ENCODE measurements at places on chromosomes 2 and 18. TPM values are rescaled to one million over a fixed set of nuclear protein-coding genes. Genes with fewer than 3 reads are reported as not detected.

GRCh38 chr2:9983401-9984216, 32.1 kb downstream of the GRHL1 start:
- DNase-seq = no peak

DNA sequence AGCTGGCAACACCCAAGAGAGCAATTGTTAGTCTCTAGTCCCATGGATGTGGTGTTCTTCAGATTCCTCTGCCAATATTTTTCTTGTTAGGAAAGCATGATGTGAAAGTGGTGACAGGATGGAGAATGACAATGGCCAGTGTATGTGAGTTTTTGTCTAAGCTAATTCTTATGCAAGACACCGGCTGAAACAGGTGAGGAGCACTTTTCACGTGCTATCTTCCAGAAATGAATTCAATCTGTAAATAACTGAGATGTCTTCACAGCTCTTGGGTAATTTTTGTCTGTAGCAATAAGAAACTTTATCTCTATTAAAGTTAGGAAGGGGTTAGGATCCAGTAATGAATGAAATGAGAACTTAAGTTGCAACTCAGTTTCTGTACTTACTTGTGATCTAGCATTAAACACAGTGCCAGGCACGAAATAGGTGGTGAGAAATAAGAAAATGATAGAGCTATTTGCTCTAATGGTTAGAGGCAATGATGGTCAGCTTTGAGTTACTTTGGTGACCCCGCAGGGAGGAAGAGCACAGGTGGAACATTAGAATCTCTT, 676 bp upstream of the AGPS start:
- no peak for DNase-seq

DNA sequence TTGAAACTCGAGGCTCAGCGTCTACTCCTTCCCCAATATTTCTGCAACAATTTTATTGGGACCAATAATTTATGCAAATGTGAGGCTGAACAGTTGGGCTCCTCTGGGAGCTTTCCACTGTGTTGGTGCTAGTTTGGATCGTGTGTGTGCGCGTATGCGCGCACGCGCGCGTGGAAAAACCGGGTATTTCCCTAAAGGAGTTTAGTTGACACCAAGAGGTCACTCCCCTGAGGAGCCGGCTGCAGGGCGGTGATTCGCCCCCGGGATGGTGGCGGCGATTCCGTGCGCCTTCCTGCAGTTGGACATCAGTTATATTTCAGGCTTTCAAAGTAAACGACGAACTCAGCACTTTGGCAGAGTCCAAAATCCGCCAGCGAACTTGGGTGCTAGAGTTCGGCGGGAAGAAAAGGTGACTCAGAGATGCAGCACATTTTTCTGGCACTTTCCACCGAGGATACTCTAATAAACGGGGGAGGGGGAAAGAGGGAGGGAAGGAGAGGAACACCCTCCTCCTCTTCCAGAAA, 186.5 kb upstream of the FANCL start:
- no peak for DNase-seq

DNA sequence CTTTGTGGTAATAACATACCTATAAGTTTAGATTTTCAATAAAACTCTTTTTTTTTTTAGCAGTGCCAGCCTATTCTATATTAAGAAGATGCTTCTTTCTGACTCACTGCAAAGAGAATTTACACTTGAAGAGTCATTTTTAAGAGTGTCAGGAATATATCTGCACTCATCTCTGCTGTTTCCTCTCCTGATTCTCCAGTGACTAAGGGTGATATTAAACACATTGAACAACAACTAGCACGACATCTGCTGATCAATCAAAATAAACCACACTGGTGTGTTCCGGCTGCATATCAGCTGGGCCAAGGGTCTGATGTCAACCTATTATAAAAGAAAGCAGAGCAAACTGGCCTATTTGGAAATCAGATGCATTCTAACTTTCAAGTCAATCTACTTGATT, 15.0 kb downstream of the RAB27B start:
- DNase-seq = no peak

DNA sequence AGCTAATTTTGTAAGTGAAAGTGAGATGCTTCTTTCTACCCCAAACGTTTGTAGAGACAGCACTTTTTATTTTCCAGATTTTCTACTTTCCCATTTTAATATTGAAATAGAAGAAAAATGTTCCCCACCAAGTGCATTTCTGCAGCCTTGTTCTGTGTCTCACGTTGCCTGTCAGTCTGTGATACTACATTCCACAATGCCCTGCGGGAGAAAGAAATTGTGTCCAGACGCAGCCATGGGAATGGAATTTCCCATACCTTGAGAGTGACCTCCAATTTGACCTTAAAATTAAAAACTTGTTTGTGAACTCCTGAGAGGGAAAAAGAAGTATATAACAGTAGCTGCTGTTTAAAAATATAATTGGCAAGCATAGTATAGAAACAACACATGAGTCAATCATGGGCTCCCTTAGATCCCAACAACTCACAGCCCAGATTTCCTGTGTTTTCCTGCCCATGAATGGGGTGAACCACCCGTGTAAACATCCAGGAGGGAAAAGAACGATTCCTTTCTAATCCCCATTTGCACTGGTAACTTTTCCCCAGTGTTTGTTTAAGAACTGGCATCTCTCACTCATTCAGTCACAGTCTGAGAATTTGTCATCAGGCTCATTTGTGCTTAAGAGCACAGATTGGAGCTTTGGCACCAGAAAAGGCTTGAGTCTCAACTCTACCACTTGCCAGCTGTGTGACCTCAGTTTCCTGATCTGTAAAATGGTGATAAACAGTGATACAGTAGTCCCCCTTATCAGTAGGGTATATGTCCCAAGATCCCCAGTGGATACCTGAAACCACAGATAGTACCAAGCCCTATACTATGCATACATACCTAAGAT, 166.1 kb upstream of the ZNF521 start:
- DNase-seq = no peak

DNA sequence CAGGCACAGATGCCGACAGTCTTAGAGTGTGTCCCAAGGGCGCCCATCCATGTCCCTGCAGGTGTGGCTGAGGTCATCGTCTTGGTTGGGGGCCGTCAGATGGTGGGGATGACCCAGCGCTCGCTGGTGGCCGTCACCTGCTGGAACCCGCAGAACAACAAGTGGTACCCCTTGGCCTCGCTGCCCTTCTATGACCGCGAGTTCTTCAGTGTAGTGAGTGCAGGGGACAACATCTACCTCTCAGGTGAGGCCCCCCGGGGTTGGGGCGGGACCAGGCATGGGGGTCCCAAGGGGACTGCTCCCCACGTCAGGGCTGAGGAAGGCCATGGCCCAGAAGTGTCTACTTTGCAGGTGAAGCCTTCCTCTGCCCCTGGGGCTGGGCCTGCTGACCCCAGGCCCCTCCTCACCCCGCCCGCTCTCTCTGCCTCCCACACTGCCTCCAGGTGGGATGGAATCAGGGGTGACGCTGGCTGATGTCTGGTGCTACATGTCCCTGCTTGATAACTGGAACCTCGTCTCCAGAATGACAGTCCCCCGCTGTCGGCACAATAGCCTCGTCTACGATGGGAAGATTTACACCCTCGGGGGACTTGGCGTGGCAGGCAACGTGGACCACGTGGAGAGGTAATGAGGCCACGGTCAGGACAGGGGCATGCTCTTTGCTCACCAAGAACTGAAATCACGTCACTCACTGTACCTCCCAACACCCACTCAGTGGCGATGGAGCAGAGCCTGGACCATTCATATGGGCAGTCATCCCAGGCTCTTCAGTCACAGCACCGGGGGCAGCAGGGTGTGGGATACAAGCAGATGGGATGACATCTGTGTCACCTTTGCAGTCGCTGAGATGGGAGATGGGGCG, 230.8 kb downstream of the ATAD2B start:
- no peak for DNase-seq

- no peak for DNase-seq
These were observed 473 bp upstream of the NOL4 start for GRCh38 chr18:34225218-34225553.

GRCh38 chr18:45998244-45998643, 31.1 kb upstream of the EPG5 start:
- DNase-seq = no peak

GRCh38 chr2:144503242-144503641, 16.7 kb downstream of the ZEB2 start:
- DNase-seq = no peak

- DNase-seq = no peak
These were observed 289.4 kb downstream of the ALK start for GRCh38 chr2:29632018-29632417.

- DNase-seq = no peak
These were observed 615.8 kb upstream of the SALL3 start for GRCh38 chr18:78363556-78364387.

GRCh38 chr18:51668101-51668500, 470.6 kb upstream of the MEX3C start:
- DNase-seq = peak; percentile 19

DNA sequence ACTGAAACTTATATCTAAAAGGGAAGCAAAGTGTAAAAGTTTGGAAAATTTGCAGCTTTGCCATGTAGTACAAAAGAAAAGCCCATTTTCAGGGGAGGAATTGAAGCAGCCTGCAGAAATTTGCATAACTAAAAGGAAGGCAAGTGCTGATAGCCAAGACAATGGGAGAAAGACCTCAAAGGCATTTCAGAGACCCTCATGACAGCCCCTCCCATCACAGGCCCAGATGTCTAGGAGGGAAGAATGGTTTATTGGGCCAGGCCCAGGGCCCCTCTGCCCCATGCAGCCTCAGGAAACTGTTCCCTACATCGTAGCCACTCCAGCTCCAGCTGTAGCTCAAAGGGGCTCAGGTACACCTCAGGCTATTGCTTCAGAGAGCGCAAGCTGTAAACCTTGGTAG, 14.4 kb upstream of the WDR75 start:
- no peak for DNase-seq

GRCh38 chr2:109216332-109216731, 87.3 kb downstream of the SH3RF3 start:
- DNase-seq = no peak

DNA sequence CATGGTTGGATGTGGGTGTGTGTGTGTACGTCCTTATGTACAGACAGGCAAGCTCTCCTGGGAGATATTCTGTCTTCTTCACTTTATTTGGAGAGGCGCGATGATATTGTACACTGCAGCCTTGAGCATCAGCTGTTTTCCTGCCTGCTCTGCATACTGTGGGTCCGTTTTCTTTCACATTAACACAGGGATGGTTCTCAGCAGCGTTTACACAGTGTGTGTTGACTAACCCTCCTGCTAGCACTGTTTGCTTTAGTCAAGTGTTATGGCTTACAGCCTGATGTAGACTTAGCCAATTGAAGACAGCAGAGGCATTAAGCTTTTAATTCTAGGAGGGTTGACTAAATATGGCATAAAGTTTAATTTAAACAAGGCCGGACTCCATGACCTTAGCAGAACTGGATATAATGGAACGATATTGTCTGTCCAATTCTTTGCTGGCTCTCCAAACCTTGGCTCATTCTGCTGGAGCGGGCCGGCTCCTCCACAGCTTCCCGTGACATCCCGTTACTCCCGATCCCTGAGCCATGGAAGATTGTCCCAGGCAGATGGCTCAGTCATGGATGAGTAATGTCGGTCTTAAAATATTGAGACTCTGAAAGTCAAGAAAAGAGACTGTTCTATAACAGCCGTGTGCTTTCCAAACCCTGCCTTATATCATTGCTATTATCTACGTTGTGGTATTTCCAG, 134.7 kb downstream of the TPGS2 start:
- no peak for DNase-seq

- DNase-seq = peak; percentile 62
These were observed 162.5 kb upstream of the EPAS1 start for GRCh38 chr2:46134531-46135227.

DNA sequence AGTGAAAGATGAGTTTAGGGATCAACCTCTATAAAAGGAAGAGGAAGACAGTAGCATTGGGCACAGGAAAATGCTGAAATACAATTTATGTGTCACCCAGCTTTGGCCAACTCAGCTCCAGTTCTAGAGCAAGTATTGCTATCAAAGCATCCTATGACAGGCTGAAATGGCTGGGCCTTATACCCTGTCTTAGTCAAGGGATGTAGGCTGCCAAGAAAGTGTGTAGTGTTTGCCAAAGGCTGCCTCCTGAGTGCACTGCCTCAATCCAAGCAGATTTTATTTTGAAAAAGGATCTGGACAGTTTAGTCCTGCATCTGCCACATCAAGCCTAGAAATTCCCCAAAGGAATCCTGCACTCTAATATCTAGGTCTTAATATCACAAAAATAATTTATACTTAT, 359.9 kb upstream of the ZC3H15 start:
- DNase-seq = no peak

DNA sequence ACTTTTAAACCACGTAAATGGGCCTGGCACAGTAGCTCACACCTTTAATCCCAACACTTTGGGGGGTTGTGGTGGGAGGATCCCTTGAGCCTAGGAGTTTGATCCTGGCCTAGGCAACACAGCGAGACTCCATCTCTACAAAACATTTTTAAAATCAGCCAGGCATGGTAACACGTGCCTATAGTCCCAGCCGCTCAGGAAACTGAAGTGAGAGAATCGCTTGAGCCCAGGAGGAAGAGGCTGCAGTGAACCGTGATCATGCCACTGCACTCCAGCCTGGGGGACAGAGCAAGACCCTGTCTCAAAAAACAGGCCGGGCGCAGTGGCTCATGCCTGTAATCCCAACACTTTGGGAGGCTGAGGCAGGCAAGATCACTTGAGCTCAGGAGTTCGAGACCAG, 12.2 kb downstream of the ROCK1 start:
- no peak for DNase-seq

DNA sequence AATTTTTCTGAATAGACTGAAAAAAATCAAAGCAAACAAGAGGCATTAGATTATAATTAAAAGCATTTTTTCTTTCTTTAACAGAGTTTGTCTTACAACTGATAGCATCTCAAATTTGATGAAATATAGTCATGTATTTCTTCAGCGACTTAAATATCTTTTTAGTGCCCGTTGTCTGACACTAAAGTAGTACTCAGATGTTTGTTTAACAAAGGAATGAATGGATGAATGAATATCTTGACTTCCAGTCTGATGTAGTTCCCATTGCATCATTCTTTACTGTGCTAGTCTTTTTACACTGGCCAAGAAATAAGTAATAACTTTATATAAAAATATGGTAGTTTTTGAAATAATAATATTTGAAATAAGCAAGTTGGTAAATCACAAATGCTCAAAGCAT, 111.1 kb downstream of the TTC27 start:
- DNase-seq = no peak

GRCh38 chr2:32291746-32292145, 14.0 kb downstream of the YIPF4 start:
- DNase-seq = no peak

- DNase-seq = no peak
These were observed 78.2 kb downstream of the UBE2E3 start for GRCh38 chr2:181058378-181059269.

DNA sequence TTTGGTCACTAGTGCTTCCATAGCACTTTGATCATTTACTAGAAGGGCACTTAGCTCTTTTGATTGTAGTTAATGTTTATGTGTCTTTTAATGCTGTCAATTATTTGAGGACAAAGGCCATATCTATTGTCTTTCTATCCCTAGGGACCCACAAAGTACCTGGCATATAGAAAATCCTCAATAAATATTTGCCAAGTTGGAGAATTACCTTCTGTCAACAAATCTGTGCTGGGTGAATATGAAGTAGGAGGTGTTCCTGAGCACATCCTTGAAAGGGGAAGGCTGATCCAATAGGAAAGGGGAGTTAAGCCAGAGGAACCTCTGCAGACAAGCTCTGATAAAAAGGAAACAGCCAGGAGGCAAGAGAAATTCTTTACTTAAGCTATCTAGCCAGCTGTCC, 8.2 kb downstream of the DPP4 start:
- DNase-seq = no peak

RPIA gene
- total RNA-seq = 18.0 TPM

HOXD10 gene
- total RNA-seq = not detected

SOX11 gene
- total RNA-seq = 0.93 TPM

GATA6 gene
- 60.9 TPM for total RNA-seq

ZBTB14 gene
- total RNA-seq = 9.0 TPM

ZSWIM2 gene
- not detected for total RNA-seq

FASTKD1 gene
- 121 TPM for total RNA-seq

MAL gene
- total RNA-seq = 4.4 TPM

IL37 gene
- not detected for total RNA-seq
